ENCODE measurements at places on chromosomes 3 and 15.
A peak's percentile ranks its signal among the peaks of the same experiment; 100 is the strongest.

GRCh38 chr3:9301798-9302197, 52.4 kb upstream of the SRGAP3 start:
- DNase-seq, result no peak

- DNase-seq, result no peak
These were observed 139.4 kb downstream of the OPA1 start for GRCh38 chr3:193732391-193732790.

GRCh38 chr3:80366808-80367548, 599.2 kb upstream of the ROBO1 start:
- no peak for DNase-seq

DNA sequence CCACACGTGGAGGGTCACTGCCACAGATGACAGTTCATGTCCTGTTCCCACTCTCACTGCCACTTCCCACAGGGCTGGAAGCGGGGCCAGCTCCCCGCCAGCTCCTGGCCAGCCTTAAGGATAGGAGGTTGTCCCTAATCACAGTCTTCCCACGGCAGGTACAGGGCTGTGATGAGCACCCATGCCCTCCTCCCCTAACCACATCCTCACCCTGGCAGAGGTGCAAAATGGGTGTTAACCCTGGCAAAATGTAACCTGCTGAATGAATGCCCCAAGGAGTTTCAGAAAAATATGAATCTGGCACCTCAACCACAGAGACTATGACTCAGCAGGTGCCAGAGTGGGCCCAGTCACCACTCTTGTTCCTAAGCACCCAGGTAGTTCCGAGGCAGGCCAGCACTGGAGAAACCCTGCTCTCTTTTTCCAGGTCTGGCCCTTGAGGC, 185.1 kb upstream of the TPM1 start:
- DNase-seq, result no peak

GRCh38 chr3:128188326-128188725, 35.0 kb downstream of the EEFSEC start:
- DNase-seq, result no peak

- DNase-seq, result no peak
These were observed at the start of gene TOPAZ1 for GRCh38 chr3:44241706-44242105. Gene TOPAZ1 (plus strand): TSS chr3:44241886. CDS start chr3:44242054, 168 bp downstream.

- no peak for DNase-seq
These were observed 153.8 kb downstream of the SPATA16 start for GRCh38 chr3:172987273-172987672.

- no peak for DNase-seq
These were observed 125.5 kb upstream of the TRIM42 start for GRCh38 chr3:140552403-140552802.

- no peak for DNase-seq
These were observed 275.0 kb downstream of the ADAMTSL3 start for GRCh38 chr15:83928878-83929418.

DNA sequence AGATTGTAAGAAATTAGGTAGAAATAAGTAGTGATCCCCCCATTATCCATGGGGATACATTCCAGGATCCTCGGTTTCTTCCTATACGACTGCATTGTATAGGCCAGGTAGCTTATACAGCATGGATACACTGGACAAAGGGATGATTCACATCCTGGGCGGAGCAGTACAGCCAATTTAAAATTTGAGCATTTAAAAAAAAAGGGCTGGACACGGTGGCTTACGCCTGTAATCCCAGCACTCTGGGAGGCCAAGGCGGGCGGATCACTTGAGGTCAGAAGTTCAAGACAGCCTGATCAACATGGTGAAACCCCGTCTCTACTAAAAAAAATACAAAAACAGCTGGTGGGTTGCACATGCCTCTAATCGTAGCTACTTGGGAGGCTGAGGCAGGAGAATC, 976 bp upstream of the ARGFX start:
- no peak for DNase-seq

DNA sequence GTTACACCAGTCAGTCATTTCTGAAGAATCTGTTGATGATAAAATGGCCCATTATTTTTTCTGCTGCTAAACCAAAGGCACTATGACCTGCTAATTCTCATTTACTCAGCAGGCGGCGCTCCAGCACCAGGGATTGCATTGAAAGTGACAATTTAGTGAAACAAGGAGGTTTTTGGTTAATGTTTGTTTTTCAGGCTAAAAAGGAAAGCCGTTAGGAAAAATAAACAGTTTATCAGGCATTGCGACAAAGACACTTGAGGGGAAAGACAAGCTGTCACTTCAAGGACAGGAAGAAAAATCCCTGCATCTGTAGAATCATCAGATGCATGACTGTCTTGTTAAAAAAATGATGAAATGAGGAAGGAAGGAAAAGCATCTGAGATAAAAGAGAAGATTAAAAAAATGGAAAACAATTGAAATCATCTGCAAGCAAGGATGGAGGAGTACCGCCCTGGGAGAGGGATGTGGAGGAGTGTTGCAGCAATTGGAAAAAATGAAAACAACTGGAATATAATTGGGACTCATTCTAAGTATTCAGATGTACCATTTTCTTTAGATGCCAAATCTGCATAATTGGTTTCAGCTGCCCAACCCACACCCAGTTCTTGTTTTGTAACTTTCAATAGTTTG, 54.0 kb downstream of the NR1D2 start:
- peak; percentile 88 for DNase-seq

GRCh38 chr15:28914483-28915023, 28.8 kb downstream of the APBA2 start:
- DNase-seq, result peak; percentile 48

GRCh38 chr3:31064021-31064420, 169.6 kb upstream of the GADL1 start:
- no peak for DNase-seq

- no peak for DNase-seq
These were observed 968 bp upstream of the TMEM266 start for GRCh38 chr15:76058714-76059319.

DNA sequence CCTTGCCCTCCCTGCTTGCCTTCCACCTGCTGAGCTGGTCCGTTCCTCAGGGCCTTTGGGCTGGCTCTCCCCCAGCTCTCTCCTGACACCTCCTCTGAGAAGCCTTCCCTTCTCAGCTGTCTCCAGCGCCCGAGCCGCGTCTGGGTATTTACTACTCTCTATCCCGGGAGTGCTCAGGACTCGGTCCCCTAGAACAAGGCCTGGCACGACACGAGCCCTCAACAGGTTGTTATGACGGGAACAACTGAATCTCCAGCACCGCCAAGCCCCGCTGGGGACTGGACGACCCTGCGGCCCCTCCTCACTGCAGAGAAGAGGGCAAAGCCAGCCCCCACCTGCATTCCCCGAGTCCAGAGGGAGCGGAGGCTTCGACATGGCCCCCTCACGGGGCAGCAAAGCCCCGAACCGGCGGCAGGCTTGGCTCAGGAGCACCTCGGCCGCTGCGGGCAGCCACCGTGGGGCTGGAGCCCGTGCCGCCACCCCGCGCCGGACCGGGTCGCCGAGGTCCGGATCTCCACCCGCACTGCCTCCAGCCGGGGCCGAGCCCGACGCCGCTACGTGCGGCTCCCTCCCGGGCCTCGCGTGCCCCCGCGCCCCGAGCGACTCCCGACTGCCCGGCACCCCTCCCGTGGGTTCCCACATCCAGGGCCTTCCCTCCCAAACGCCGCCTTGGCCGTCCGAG, 792 bp downstream of the TPRA1 start:
- DNase-seq, result peak; percentile 73

DNA sequence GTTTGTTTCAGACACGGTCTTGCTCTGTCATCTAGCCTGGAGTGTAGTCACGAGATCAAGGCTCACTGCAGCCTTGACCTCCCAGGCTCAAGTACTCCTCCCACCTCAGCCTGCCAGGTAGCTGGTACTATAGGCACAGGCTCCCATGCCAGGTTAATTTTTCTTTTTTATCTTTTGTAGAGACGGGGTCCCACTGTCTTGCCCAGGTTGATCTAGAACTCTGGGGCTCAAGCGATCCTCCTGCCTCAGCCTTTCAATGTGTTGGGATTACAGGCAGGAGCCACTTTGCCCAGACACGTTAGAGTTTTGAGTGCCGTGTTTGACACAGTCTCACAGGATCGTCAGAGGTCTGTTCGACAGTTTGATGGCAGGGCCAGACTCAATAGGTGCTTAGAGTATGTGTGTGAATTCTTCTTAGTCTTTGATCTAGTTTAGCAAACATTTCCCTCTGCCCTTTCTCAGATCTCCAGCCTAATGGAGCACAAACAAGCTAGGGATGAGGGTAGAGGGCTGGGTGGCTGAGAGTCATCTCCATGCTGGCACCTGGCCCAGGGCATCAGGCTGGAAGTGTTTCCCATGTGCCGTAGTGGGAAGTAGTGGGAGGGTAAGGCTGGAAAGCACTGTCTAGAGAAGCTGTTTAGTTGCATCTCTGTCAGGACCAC, 66.1 kb upstream of the DLG1 start:
- peak; percentile 37 for DNase-seq

DNA sequence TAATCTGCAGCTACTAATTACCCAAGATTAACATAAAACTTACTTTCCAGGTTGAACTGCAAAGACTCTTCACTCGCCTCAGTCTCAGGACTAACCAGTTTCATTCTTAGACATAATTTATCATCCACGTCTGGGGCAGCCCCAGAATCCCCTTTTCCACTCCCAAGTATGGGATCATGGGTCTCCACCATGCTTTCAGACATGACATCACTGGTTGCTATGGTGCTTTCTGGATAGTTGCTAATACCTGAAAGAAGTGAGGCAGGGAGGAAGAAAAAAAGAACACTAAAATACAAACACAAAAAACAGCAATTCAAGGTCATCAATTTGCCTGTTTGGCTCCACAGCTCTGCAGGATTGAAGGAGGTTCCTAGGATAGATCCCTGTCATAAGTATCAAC, 46.6 kb downstream of the TP53BP1 start:
- DNase-seq, result no peak

DNA sequence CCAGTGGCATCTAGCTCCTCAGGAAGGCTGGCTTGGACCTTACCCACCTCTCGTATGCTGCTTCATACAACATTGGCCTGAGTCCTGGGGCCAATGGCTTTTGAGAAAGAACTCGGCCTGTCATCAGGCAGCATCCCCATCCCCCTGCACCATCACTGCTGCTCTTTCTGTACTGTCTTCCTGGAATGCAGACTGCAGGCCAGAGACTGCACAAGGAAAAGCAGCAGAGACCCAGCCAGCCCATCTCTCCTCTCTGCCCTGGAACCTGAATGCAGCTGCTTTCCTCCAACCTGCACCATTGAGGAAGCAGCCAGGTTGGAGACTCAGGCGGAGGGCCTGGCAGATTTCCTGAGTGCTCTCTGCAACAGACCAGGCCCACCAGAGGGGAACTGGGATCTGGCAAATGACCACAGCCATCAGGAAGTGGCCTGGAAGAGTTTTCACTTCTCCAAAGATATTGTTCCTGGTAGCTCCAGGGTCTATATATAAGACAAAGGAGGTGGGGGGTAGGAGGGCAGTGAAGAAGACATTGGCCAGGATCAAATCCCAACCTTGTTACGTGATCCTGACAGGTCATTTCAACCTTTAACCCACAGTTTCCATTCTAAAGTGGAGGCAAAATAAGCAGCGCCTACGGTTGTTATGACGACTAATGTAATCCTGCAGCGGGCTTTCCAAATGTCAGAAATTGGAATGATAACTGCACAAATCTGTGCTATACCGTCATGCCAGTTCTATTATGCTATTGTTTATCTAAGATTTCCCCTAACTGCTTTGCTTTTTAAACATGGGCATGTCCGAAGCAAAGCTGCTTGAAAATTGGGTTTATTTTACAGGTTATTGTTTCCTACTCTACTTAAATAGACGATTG, 24.4 kb upstream of the RAB7A start:
- DNase-seq, result no peak

GRCh38 chr3:61807865-61808276, 246.5 kb downstream of the PTPRG start:
- no peak for DNase-seq

- DNase-seq, result no peak
These were observed 947.1 kb downstream of the FHIT start for GRCh38 chr3:60304112-60304511.

GRCh38 chr3:195125646-195126045, 145.3 kb downstream of the XXYLT1 start:
- DNase-seq, result no peak

DNA sequence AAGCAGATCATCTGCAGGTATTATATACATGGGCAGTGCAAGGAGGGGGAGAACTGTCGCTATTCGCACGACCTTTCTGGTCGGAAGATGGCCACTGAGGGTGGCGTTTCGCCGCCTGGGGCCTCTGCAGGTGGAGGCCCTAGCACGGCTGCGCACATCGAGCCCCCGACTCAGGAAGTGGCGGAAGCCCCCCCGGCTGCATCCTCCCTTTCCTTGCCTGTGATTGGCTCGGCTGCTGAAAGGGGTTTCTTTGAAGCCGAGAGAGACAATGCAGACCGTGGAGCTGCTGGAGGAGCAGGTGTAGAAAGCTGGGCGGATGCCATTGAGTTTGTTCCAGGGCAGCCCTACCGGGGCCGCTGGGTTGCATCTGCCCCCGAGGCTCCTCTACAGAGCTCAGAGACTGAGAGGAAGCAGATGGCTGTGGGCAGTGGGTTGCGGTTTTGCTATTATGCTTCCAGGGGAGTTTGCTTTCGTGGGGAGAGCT, 639 bp downstream of the MKRN3 start:
- DNase-seq, result no peak

DNA sequence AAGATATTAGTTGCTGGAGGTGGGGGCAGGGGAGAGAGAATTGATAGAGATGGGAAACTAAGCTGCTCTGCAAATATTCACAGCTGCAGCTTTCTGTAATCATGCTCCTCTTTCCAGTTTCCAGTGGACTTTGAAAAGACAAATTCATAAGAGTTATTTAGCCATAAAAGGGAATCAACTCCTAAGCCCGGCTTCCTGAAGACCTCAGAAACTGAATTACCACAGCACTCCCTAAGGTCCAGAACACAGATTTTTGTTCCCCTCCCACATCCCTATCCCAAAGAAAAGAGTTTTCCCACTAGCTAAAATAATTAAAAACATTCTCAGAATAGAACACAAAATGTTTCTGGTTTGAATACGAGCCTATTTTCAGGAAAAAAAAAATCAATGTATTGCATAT, 871.8 kb upstream of the NR2F2 start:
- no peak for DNase-seq

DNA sequence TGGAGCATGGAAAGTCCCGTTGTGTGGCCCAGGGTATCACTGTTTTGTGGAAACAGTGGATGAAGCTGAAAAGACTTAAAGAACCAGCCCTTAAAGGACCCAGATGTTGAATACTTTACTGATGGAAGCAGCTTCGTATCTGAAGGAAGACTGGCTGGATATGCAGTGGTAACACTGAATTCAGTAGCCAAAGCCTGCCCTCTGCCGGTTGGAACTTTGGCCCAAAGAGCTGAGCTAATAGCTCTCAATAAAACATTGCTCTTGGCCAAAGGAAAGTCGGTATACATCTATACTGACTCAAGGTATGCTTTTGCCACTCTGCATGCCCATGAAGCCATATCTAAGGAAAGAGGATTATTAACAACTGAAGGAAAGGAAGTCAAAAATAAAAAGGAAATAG, 885.4 kb downstream of the PDCD6IP start:
- peak; percentile 83 for DNase-seq

DNA sequence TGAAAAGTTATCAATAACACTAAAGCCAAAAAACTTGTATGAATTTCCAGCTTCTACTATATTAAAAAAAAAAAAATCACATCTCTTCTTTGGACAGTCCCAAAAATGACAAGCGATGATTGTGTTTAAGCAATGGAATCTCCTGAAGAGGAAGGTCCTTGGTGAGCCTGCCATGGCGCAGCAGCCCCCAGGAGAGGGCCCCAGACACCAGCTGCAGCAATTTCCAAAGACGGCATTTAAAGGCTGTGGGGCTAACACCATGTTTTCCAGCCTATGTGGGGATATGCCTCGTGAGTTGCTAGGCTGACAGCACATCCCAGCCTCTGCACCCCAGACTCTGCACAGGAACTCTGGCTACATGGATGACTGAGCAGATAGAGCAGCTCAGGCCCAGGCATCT, 14.7 kb downstream of the SKIC8 start:
- no peak for DNase-seq

Data from sciatic nerve (tissue), 2 donors.